ENCODE measurements at places on chromosomes 6 and 20.
A peak's percentile ranks its signal among the peaks of the same experiment; 100 is the strongest.

DNA sequence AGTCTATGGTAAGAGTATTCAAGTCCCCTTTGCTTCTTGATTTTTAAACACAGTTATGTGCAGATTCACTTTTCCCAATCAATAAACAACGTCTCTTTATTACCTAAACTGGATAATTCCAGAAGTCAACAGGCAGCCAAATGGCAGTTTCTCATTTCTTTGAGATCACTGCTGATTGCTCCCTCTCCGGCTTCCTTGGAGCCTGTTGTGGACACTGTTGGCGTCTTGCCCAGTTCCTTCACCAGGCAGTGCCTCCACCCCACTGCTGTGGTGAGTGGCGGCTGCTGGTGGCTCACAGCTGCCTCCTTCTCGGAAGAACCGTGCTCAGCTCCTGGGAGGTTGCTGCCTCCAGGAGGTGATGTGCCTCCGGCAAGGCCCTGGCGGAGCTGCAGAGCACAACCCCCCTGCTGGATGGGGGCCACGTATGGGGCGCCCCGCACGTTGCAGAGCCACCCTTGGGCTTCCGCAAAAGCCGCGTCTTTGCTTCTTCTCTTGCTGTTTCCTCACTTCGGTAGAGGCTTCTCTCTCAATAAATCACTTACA lies 105.1 kb upstream of the CNKSR3 start:
- DNase-seq = no peak

GRCh38 chr20:63854766-63855362 lies 6.4 kb upstream of the ABHD16B start:
- DNase-seq = no peak

GRCh38 chr6:144036064-144036834 lies 28.2 kb upstream of the PLAGL1 start:
- peak; percentile 21 for DNase-seq

- DNase-seq = peak; percentile 12
Observed at GRCh38 chr6:136920671-136921380, 1.3 kb upstream of the SLC35D3 start.

GRCh38 chr6:8432614-8433013 lies 2.7 kb downstream of the SLC35B3 start:
- no peak for DNase-seq

DNA sequence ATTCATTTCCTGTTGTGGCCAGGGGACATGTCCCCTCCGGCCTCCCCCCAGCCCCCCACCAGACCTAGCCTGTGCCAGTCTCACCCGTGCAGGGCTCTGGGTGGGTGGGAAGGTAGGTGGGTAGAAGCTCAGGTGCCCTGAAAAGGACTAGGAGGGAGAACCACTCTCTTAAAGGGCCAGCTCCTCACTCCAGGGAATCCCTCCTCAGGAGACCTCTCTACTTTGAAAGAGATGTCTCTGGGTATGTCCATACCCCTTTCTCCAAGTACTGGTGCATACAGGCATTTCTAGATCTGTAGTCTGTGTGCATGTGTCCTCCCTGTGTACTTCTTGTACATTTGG lies 60.8 kb upstream of the EPB41L1 start:
- no peak for DNase-seq

- DNase-seq = no peak
Observed at GRCh38 chr6:68735866-68736265, 100.8 kb downstream of the ADGRB3 start.

DNA sequence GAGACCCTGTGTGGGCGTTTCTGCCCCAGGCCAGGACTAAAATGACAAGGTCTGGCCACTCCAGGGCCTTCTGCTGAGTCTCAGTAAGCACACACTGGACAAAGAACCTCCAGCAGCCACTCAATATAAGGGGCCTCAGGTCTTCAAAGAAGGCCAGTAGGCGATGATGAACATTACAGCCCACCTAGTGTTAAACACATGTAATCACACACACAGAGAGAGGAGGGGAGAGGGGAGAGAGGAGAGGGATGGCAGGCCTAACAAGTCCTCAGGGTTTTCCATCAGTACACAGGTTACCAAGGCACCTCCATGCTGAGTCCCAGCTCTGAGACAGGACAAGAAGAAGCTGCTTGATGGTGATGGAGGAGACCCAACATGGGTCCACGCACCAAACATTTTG lies 325.6 kb downstream of the PTPRT start:
- DNase-seq = no peak

DNA sequence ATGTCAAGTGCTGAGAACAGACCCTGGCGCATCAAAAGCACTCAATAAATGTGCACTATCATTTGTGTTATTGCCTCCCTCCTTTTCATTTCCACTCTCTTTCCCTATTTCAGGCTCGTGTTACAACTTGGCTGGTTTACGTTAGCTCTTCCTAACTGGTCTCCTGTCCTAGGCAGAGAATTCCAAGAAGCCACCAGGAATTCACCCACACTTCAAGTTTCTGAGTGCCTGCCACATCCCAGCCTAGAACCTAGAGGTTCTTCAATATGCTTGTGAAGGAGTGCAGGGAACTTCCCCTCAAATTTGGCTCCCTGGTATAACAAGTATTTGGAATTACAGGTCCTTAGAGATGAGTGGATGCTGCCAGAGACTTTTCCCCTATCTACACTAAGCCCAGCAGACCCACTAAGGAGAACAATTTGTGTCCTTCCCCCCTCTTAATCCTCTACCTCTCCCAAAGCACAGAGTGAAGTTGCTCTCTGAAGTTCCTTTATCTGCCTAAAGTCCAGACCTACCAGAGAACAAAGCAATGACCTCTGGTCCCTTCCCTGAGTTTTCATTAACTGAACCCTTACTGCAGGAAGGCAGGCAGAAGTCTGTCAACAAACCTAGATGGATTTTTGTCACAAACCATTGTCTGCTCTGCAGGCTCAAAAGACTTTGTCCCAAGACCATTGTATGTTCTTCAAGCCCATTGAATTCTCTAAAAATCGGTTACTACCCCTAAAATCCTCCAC lies 201.6 kb upstream of the JARID2 start:
- no peak for DNase-seq

DNA sequence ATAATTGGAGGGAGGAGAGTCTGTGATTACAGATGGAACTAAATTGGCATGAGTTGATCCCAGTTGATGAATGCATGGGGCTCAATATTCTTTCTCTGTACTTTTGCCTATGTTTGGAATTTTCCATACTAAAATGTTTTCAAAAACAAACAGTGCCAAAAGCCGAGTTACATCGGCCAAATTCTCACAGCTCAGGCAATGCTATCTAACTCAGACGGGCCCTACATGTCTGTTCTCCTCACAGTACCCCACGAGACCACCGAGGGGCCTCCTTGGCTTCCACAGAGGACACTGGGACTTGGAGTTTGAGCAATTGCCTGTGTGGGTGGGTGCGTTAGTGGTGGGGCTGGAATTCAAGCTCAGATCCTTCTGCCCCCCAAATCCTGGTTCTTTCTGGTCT lies 413.2 kb downstream of the CDH26 start:
- no peak for DNase-seq

DNA sequence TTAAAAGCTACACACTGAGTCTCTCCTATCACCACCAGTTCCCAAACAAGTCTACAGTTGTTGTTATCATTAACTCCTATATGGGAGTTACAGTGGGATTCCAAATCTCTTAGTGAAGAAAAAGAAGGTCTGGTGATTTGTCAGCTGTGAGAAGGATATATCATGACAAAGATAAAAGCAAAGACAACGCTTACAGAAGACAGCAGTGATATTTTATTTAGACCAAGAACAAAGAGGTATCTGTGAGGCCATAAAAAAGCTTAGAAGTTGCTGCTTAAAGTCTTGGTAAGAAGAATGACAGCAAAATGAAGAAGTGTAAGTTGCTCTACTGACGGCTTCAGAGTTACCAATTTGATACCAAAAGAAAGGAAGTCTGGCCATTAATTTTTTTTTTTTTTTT lies 47.2 kb downstream of the CHD6 start:
- DNase-seq = no peak

DNA sequence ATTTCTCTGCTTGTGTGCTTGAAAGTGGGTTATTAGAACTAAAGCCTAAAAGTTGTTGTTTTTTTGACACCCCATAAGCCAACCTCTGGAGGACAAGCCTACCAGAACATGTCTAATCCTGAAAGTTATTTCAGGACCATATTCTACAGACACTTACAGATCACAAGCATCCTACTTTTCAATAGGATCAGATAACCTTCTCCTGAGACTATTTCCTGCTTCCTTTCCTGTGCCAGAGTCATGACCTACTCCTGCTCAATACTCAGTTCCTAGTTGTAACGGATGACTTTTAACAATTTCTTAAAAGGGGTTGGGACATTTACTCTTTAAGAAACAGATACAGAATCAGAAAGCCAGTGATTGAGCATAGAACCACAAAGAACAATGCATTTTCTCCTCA lies 5.3 kb upstream of the FILIP1 start:
- no peak for DNase-seq

DNA sequence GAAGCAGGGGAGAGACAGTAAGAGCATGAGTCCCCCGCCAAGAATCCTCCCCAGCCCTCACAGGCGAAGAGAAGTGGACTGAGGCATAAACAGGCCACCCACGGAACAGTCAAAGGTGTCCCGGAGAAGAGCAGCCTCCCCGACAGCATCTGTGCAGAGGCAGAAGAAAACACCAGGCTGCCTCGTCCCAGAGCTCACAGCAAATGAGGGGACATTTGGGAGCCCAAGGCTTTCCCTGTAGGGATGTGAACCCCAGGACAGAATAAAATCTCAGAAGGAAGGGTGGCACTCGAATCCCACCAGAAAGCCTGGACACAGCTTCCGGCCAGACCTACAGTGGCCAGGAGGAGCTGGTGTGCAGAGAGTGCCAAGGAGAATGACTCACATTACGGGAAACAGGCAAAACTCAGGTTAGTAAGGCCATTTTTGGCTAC lies 90.4 kb downstream of the DLL1 start:
- no peak for DNase-seq

- DNase-seq = peak; percentile 31
Observed at GRCh38 chr20:58481481-58482021, 33.6 kb downstream of the APCDD1L start.

GRCh38 chr20:4763261-4763660 lies 41.6 kb downstream of the PRND start:
- DNase-seq = no peak

GRCh38 chr6:30883685-30884520 lies at the start of gene DDR1:
Gene DDR1, plus strand, starts transcription at chr6:30884519. Its CDS starts 4,211 bp downstream, at chr6:30888730.
- peak; percentile 36 for DNase-seq

DNA sequence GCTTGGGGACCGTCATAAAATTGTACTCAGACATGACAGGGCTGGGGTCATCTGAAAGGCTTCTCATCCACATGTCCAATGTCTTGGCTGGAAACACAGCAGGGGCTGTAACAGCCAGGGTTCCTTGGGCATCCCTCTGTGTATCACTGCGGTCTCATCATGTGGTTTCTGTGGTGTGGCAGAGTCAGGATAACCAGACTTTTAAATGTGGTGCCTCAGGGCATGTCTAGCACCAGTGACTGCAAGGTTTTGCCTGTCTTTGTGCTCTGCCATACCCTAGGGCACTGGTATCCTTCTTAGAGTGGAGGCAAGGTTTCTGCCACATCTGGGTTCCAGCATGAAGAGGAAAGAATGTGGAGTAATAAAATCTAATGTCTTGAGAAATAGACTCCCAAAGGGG lies 124.2 kb downstream of the PLEKHG1 start:
- DNase-seq = no peak

DNA sequence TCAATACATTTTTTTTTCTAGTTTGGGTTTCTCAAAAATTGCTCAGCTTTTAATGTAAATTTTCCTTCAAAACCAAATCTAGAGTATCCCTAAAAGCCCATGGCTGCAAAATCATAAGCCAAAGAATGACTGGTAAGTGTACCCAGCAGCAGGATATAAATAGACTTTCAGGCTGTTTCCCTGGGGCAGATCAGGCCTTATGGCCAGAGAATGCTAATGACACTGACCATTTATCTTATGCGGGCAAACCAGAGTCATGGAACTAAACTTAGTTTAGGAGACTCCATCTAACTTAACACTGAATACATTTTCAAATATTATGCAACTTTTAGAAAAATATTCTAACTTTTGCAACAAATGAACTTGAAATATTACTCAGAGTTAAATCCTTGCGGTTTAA lies 7.4 kb downstream of the OSER1 start:
- DNase-seq = no peak

GRCh38 chr6:1290086-1290485 lies 21.8 kb upstream of the FOXQ1 start:
- no peak for DNase-seq

Data from CD4-positive, alpha-beta T cell treated with Interferon alpha-2 for 1 hour (primary cell).